ENCODE measurements at places on chromosomes 12 and 14.

GRCh38 chr12:25835385-25835784, 123.1 kb upstream of the RASSF8 start:
- no peak for DNase-seq

DNA sequence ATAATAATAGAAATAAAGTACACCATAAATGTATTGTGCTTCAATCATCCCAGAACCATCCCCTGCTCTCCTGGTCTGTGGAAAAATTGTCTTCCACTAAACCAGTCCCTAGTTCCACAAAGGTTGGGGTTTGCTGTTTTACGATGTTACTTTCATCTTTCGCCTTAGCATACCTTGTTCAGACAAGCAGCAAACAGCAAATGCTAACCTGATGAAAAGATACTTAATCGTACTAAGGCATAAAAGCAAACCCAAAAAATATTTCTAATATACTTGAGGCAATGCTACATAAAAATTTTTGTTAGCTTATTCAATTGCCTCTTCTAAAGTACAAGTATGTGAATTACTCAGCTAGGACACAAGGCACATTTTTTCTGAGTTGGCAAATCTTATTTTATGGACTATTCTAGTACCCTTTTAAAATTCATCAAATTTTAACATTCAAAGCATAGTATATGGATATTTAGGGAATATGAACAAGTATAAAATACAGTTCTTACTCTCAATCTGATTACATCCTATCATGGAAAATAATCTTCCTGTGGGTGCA, 97.1 kb upstream of the PLEKHG7 start:
- no peak for DNase-seq

DNA sequence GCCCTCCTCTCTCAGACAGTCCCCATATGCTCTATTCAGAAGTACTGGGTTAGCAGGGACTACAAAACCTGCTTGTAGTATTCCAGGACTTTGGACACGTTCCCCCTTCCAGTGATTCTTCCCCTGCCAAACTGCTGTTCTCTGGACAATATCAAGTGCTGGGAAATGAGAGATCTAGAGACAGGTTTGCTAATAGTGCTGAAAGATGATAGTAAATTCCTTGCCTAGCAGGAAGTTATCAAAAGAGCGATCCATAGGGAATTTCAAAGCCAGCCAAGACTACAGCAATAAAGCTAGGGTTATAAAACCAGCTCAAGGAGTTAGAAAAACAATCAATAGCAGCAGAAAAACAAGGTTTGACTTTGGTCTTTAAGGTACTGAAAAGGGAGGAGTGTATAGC, 15.2 kb downstream of the SLC7A8 start:
- no peak for DNase-seq

DNA sequence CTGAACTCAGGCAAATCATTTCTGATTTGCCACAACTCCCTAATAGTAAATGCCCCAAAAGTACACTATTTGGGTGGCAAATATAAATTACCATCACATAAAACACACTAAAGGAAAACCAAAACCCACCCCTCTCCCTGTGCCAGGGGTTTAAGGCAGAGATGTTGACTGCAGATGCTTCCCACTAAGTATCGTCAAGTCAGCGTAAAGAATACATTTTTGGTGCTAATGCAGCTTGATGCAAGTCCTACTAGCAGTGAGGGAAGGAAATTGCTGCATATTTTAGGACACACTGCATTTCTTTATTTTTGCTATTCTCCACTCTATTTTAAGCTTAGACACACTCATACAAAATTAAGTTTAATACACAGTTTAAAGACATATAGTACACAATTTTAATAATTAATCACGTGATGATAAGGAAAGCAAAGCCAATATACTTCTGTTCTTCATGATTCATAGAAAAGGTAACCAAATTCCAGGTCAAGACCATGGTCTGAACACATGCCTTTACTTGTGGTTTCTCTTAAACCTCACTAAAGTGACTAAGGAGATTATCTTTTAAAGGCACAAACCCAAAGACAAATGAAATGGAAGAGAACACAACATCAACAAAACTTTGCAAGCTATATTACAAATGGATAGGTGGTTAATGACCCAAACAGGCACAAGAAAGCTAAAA, 162.2 kb downstream of the STXBP6 start:
- DNase-seq: no peak

DNA sequence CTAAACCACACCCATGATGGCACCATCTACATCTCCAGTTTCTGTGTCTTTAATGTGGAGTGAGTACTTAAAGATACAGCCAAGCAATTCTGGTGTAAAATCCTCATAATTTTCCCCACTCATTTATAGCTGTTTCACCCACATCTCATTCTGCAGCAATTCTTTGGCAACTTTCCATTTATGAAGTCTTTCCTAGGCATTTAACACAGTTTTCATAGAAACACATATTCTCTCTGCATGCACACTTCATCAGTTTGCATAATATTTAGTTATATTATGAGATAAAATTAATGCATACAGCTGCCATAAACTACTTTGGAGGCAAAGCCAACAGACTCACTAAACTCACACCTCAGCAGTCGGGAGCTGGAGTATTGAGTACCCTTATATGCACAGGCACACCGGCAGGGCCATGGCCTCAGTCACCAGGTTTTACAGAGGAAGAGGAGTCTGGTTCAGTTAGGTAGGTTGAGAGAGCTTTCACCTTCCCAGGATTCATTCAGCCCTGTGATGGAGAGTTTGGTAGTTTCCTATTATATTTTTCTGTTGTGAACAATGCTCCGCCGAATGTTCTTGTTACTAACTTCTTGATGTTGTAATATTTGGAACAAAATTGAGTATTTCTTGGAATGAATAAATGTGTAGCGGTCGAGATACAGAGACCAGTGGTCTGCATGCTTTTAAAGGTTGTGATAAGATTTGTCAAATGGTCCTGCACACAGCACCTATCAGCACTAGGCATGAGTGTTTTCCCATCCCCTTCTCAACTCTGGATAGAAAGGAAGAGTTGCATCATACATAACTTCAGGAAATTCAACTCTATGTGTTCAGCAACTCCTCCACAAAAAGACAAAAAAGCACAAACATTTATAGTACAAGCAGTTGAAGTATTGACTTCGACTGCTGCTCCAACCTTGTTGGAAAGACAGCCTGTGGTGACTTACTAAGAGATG, 123.5 kb downstream of the TTC8 start:
- DNase-seq: no peak

GRCh38 chr12:103956509-103957027, 9.1 kb upstream of the TDG start:
- DNase-seq: no peak

GRCh38 chr12:49403971-49404450, 36.7 kb downstream of the SPATS2 start:
- DNase-seq: no peak

All from T follicular helper cell (primary cell).